GDM1 (cell line): ENCODE measurements at places on chromosomes 2 and 18.

- DNase-seq = no peak
Measured at GRCh38 chr2:225326969-225327368, 72.5 kb upstream of the NYAP2 start.

DNA sequence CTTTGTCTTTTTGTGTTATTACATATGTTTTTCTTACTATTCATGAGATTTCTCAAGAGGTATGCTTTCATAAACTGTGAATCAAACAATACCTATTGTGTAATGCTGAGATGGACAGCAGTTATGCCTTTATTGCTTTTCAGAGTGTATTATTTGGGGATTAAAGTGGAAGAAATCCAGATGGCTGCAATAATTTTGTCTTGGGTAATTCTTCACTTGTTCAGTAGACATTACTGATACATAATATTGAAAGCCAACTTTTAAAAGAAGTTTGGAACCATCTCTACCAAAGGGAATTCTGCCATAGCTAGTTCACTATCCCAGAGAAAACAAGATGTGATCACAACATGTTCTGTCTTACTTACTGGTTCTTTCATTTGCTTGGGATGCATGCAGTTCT, 253.4 kb upstream of the ZSWIM2 start:
- no peak for DNase-seq

GRCh38 chr2:198890490-198890889, 567.2 kb downstream of the SATB2 start:
- DNase-seq = no peak

DNA sequence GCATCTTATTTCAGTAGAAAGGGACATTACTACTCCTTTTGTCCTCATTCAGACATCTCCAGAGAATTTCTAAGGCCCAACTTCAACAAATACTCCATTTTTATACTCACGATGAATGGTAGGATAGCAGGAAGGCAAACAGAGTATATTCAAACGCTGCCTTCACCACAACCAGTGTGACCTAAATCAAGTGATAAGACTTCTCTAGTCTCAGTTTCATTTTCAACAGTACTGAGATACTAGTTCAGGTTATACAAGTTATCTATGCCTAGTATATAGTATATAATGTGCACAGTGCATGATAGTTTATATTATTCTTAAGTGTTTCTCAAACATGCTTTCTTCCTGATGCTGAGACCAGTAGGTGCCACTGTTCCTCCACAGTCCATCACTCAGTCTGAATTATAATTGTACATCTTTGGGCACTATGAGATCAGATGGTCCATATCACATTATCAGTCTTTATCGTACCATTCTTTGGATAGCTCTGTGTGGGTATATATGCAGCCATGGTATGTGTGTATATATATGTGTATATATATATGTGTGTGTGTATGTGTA, 66.3 kb upstream of the RPE start:
- no peak for DNase-seq

DNA sequence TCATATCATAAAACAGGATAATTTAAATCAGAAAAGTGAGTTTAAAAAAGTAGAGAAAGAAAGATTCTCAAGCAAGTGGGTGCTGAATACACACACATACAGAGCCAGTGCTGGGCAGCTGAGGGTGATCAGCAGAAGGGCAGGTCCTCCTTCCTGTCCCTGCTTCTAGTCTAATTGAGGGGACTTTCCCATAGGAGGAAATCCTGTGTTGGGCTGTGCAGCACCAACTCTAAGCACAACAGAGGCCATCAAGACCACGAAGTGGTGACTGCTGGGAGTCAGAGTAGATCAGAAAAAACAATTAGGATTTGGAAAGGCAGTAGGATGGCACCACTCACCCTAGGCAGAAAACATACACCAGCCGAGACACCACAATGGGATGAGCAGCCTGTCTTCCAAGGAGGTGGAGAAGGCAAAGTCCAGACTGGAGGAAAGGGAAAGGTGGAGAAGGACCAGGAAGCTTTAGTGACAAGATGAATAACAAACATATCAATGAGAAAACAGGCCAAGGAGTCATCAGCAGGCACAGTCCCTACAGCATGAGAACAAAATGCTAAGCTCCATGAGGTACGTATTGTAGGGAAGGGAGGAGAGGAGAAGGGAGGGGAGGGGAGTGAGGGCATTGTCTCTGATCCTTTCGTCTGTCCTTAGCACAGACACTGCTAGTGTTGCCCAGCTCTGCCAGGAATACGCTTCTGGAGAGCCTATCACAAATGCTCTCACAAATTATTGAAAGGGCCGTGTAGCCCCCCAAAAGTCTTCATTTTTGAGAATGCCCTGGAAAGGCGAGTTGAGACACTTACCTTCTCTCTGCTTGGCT, 16.7 kb upstream of the MSGN1 start:
- DNase-seq = no peak

- no peak for DNase-seq
Measured at GRCh38 chr18:45109271-45109670, 428.6 kb downstream of the SETBP1 start.

DNA sequence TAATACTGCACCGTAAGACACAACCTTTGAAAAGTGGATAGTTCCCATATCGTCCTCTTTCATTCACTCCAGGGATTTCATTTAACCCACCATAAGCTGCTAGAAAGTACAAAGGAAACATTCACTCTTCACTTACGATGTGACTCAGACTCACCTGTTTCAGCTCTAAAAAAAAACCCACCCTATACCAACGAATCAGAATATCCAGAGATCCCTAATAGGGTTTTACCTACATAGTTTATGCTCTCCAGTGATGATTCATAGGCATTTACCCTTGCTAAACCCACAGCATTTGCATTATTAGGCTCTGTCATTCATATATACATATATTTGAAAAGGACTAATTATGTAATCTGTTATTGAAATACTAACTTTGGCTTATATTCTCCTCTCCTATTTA, 60.2 kb downstream of the PRPF40A start:
- DNase-seq = no peak

DNA sequence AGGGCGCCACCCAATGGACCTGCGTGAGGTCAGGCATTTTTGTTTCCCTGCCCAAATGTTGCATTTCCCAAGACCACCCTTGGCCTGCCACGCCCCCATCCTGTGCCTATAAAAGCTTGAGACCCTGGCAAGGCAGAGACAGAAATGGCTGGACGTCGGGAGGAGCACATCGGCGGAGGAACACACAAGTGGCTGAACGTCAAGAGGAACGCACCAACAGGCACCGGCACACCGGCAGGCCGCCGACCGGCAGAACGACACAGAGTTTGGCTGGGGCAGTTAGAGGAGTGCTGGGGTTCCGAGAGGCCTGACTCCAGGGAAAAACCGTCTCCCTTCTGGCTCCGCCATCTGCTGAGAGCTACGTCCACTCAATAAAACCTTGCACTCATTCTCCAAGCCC, 35.9 kb downstream of the DCDC2C start:
- no peak for DNase-seq

- DNase-seq = no peak
Measured at GRCh38 chr2:241540771-241541561, 17.6 kb upstream of the BOK start.

- no peak for DNase-seq
Measured at GRCh38 chr2:145875016-145875415, 1355.1 kb upstream of the ZEB2 start.

GRCh38 chr2:145601361-145601925, 1081.5 kb upstream of the ZEB2 start:
- no peak for DNase-seq

DNA sequence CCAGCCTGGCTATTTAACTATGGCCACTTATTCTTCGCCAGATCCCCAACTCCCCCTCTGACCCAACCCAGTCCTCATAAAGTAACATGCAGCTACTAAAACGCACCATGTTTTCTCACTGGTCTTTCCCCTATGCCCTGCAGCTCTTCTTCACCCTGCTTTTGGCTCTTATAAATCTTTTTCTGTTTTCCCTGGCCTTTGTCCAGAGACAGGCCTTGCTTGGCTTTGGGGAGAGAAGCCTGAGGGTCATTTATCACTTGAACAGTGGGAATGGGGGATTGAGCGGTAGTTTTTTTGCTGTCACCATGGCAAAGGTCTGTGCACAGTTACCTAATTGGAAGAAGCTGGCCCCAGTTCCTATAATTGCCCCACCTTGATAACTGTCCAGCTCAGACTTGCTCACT, 202.9 kb upstream of the NT5C1B start:
- no peak for DNase-seq

DNA sequence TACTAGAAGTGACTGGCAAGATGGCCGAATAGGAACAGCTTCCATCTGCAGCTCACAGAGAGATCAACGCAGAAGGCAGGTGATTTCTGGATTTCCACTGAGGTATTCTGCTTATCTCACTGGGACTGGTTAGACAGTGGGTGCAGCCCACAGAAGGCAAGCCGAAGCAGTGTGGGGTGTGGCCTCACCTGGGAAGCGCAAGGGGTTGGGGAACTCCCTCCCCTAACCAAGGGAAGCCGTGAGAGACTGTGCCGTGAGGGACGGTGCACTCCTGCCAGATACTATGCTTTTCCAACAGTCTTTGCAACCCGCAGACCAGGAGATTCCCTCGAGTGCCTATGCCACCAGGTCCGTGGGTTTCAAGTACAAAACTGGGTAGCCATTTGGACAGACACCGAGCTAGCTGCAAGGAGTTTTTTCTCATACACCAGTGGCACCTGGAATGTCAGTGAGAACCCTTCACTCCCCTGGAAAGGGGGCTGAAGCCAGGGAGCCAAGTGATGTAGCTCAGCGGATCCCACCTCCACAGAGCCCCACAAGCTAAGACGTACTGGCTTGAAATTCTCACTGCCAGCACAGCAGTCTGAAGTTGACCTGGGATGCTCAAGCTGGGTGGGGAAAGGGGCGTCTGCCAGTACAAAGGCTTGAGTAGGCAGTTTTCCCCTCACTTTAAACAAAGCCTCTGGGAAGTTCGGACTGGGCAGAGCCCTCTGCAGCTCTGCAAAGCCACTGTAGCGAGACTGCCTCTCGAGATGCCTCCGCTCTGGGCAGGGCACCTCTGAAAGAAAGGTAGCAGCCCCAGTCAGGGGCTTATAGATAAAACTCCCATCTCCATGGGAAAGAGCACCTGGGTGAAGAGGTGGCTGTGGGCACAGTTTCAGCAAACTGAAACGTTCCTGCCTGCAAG, 40.1 kb downstream of the PLEK start:
- no peak for DNase-seq

DNA sequence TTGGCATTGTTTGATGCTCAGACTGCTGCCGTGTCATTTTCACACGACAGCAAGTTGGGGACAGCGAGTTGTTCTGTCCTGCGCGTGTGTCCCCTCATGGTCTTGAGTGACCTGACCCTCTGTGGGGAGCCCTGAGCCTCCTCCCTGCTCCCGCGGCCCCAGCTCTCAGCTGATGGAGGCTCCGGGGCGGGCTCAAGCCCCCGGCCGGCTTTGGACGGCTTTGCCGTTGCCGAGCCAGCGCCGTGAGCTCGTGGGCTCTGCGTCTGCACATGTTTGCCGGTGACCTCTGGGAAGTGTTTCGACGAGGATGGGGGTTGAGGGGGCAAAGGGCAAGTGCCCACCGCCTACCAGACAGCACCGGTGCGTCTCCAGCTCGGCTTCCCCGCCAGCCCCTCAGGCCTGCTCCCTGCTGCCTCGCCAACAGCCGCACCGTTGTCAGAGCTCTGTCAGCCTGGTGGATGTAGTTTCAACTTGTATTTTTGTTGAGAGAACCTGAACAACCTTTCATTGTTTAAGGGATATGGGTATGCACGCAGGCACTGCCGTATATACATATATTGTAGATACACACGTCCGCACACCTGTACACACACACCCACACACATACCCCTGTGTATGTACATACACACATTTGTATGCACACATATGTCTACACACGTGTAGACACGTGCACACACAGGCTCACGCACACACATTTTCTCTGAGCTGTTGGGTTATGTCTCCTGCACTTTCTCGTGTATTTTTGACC, 13.7 kb downstream of the PDCD1 start:
- DNase-seq = no peak
